ENCODE measurements at places on chromosomes 16 and 17.

- no peak for DNase-seq
Observed at GRCh38 chr16:84286578-84287240, 8.0 kb upstream of the WFDC1 start.

GRCh38 chr17:2075336-2076086, 20.6 kb downstream of the HIC1 start:
- no peak for DNase-seq

DNA sequence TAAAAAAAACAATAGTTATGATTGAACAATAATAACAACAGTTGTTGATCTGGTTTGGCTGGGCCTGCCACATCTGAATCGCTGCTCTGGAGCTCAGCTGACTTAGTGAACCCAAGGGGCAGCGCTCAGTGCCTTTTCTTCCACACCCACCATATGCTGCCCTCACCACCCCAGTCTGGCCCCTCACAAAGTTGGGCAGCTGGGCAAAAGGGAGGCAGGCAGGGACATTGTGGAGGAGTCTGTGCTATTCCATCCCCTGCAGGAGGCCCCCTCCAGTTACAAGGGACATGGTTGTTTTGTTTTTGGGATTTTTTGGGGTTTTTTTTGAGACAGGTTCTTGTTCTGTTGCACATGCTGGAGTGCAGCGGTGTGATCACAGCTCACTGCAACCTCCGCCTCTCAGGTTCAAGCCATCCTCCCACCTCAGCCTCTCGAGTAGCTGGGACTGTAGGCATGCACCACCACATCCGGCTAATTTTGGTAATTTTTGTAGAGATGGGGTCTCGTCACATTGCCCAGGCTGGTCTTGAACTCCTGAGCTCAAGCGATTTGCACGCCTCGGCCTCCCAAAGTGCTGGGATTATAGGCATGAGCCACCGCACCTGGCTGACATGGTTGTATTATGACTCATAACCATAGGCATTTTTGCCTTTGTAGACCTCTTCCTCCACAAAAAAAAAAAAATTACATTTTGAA, 8.6 kb upstream of the PECAM1 start:
- no peak for DNase-seq

DNA sequence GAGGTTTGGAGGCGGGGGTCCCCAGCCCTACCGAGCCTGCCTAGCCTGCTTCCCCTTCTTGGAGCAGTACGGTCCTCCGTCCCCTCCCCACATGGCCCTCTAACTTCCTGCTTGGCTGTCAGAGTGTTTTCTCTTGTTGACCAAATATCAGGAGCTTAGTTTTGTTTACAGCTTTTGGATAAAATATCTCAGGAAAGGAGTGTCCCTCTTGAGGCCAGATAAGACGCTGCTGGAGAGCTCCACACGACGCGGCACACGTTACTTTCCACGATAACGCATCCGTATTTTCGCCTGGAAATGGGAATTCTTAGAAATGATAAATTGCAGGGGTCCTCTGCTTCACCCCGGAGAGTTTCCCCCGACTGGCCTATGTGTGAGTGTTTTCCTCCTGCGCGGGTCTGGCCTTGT, 182.9 kb downstream of the MAF start:
- DNase-seq, result no peak

DNA sequence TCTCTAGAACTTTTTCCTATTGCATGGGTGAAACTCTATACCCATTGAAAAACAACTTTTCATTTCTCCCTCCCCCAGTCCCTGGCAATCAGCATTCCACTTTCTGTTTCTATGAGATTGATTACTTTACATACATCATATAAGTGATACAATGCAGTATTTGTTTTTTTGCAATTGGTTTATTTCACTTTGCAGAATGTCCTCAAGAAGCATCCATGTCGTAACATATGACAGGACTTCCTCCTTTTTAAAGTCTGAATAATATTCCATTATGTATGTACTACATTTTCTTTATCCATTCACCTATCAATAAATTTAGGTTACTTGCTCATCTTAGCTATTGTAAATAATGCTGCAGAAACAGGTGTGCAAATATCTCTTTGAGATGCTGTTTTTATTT, 8.8 kb downstream of the IL21R start:
- no peak for DNase-seq

- no peak for DNase-seq
Observed at GRCh38 chr17:59423903-59424302, 92.4 kb downstream of the YPEL2 start.

GRCh38 chr16:50311891-50312501, 45.6 kb downstream of the ADCY7 start:
- no peak for DNase-seq

DNA sequence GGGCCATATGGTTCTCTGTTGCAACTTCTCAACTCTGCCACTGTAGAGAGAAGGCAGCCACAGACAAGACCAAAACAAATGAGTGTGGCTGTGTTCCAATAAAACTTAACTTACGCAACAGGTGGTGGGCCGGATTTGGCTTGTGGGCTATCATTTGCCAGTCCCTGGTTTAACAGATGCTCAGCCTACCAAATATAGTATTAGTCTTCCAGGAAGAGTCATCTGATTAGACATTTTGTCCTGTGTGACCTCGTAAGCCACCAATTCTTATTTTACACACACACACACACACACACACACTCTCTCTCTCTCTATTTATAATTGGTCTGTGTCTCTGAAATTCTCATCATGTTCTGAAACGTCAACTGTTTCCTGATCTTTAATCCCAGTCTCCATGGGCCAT, 245.9 kb downstream of the XYLT1 start:
- DNase-seq, result no peak

GRCh38 chr17:63382826-63383225, 63.3 kb downstream of the CYB561 start:
- DNase-seq, result no peak

- DNase-seq, result peak; percentile 19
Observed at GRCh38 chr16:78925083-78925767, 675.3 kb downstream of the MAF start.

DNA sequence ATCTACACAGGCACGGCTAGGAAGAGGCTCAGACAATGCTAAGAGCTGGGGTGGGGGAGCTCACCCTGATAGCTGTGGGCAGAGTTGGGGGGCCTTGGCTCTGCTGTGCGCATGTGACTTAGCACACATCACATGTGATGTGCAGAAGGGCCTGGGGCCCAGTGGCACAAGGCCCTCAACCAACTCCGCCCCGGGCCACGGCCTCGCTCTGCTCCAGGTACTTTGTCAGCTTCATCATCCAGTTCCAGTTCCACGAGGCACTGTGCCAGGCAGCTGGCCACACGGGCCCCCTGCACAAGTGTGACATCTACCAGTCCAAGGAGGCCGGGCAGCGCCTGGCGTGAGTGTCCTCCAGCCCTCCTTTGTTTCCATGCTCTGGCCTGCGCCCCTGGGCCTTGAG, 19.3 kb downstream of the ACE start:
- DNase-seq, result no peak

GRCh38 chr16:54175169-54175551, 111.4 kb downstream of the IRX3 start:
- DNase-seq, result no peak

- DNase-seq, result no peak
Observed at GRCh38 chr16:29745853-29746345, at the start of gene C16orf54. Gene C16orf54, minus strand, starts transcription at chr16:29745990. Its CDS starts 1,039 bp downstream, at chr16:29744951.

Measured in erythroblast (primary cell).